ENCODE measurements at places on chromosomes 5 and 9.

DNA sequence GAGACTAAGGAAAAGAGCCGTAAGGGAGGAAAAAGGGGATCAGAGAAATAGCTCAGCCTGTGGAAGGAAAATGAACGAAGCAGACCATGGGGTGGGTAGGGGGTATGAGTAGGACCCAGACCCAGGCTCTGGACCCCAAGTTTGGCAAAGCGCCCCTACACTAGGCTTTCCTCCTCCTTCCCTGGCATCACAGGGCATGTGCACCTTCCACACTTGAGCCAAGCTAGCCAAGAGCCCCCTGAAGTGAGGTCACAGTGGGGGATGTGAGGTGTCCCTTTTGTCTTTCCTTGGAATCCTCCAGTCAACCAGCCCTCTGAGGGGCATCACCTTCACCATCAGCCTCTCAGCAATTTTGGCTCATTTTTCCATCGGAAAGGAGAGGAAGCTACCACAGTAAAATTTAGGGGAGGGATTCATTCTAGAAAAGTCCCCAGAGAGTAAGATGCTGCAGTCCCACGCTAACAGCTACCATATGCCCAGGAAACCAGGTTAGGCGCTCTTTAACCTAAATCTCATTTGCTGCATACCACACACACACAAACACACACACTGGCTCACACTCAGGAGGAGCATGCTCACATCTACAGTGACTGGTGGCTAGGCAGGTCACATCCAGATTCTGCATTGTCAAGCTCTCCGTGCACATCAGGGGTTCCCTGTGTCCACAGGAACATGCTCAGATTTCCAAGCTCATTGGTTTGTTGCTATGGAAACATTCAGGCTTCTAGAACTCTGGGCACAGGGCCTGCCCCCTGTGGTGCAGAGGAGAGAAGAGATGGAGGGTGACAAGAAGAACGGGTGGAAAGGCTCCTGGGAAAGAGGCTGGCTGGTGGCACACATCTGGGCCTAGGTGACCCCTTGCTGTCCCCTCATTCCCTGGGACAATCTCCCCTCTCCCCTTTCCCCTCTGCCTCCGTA is 9.9 kb downstream of the REEP2 start:
- DNase-seq, result no peak

DNA sequence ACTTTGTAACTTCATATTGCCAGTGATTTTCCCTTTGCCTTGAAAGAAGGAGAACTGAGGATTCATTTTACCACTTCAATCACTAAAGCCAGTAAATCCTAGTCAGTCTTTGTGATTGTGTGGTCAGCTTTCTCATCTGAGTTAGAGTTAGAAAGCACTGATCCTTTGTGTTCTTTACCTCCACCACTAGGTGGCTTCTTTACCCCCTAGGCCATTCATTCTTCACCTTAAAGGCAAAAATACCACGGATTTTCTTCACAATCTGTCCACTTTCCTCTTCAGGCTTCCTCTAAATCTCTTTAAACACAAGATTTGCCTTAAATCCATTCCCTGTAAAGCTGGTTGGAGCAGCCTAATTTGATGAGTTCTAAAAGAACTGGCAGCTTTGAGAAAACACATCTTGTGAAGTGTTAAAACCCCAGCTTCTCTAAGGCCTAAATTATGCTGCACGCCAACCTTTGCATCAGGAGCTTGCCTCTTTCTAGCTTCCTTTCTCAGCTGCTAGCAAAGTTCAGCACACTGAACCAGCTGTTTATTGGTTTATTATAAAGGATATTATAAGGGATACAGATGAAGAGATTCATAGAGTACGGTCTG is 20.4 kb downstream of the BDP1 start:
- no peak for DNase-seq

DNA sequence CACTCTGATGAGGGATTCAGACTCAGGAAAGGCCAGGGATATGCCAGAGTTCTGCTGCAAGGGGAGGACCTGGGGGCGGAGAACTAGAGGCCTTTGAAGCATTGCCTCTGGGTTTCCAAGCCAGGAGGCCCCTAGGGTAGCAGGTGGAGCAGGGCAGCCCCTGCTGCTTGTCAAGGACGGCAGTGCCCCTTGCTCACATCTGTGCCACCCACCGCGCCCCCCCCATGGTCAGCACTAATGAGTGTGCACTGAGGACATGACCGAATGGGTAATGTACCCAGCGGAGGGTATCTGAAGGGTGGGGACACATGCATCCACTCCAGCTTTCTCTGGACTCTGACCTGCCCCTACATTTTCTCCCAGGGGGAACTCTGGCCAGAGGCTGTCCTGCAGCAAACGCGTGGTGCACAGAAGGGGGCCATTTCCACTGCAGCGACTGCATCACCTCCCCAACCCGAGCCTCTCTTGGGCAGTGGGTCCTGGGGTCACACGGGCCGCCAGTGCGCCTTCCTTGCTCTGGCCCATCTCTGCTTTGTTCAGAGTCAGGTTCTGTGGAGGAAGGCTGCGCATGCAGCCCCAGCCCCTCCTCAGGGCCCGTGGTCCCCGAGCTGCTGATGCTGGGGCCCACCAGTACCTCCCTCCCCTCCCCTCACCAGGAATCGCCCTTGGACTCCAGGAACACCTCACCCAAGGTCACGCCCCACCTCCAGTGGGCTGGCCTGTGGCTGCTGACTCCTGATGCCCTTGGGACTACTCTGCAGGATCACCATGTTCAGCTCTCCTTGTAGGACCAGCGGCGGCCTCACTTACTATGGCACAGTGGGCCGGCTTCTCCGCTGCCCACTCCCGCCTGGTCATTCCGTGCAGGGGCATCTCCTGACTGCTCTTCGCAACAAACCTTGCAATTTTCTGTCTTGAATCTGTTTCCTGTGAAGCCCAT is 31.2 kb downstream of the STC2 start:
- DNase-seq, result no peak

DNA sequence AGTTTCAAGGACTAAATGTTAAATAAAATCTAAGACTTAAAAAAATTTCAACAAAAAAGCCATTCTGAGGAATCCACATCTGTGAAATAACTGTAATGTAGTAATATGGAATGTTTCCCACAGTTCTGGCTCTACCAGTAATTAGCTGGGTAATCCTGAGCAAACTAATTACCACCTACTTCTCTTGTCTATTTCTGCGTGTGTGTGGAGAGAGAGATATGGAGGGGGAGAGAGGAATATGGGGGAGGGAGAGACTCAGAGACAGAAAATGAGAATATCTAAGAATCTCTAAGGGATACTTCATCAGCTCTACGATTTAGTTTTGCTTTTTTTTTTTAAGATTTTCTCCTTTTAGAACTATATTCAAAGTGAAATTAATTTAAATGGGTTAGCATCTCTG is 28.0 kb downstream of the TBCA start:
- no peak for DNase-seq

DNA sequence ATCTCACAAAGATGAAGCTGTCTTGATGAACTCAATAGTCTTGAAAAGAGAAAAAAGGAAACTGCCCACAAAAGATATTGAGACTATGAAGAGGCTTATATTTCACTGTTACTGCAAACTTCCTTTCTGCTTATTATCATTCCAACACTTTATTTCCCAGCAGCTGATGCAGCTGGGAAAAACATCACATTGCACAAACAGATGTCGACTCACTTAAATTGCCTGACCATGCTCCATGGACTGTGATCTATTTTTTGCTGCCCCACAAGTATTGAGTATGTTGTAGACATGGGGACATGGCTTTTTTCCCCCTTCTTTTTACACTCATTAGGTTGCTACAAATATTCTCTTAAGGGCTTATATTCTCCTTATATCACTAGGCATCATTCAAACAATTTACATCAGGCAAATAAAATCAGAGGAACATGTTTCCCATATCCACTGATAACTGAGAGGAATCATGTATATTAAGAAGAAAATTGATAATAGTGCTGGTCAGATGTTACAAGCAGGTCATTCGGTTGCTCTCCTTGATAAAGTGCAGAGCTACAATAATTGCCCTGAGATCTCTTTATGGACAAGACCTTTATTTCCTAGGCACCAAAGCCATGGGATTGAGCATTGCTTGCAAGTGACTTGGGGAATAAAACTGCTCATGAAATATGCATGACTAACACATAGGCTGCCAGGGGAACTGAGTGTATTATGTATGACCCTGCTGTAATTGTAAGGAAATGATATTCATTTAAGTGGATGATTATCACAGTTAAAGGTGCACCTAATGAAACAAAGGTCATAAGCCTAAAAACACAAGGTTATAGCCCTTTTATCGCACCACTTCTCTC is 509.9 kb downstream of the ZNF608 start:
- DNase-seq, result no peak

DNA sequence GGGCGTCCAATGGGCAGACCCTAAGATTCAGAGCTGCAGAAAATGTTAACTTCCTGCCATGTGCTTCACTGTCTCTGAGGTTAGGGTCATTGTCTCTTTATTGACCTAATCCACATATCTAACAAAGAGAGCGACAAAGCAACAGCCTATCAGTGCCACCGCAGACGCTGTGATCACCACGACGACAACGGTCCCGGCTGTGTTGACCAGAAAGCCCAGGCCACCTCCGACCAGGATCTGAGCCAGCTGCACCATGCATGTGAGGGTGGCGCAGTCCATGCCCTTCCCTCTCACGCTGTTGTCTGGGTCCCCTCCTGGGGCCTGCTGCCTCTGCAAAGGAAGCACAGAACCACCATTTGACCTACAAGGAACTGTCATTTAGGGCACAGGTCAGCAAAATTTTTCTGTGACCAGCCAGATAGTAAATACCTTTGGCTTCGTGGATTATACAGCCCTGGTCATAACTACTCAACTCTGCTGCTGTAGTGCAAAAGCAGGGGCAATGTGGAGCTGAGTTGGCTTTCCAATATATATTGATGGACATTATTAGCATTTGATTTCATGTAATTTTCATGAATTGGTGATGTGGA is 8.5 kb downstream of the RXFP3 start:
- no peak for DNase-seq

DNA sequence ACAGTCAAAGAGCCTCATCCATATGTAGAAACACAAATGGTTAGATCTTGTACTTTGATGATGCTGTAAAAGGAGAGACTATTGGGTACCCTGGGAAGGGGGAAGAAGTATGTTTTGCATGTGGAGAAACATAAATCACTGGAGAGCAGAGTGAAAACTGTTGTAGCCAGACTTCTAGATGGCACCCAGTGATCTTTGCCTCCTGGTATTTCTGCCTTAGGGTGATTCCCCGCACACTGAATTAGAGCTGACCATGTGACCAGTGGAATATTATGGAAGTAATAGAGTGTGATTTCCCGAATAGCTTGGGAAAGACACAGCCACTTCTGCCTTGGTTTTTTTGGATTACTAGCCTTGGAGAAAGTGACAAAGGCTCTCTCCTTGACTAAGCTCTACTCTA is 174.3 kb downstream of the LPAR1 start:
- no peak for DNase-seq

DNA sequence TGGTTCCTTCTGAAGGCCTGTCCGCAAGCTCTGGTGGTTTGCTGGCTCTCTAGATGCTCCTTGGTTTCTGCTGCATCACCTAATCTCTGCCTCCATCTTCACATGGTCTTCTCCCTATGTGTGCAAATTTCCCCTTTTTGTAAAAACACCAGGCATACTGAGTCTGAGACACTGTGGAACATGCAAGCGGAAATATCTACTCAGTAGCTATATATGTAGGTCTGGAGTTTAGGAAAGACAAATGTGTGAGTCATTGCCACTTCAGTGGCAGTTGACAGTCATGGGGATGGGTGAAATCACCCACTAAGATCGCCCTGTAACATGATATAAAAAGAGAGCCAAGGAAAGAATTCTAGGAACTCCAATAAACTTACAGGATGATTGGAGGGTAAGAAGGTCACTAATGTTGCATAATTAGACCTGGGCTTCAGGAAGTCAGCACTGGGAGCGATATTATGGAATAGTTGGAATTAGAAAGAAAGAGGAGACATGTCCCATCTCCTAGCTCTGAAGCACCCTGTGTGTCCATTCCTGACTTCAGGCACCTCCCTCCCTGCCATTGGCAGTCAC is 22.7 kb upstream of the UBLCP1 start:
- peak; percentile 49 for DNase-seq

DNA sequence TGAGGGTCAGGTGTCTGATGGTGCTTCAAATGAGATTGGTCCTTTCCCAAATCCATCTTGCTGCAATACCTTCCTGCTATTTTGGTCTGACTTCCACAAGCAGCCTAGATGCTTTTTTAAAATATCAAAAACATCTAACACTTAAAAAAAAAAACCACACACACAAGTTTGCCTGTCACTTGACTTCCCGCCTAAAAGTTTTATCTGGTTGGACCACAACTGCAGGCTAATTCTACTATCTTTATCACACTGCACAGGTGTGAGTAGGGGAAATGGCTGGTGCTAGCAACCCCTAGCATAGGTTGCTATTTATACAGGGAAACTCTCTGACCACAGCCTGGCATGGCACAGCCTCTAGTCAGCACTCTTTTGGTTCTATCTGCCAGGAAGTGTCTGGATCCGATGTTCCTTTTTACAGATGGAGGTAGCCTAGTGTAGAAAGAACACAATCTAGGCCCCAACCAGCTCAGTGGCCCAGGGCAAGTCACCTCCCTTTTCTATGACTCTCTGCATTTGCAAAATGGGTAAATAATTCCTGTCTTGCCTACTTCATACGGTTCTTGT is at the start of gene HEMGN:
TSS of gene HEMGN (minus strand) at position 92 of the 564 bp plus-strand sequence. CDS start at position 56, 36 bp downstream.
- DNase-seq, result no peak

GRCh38 chr5:1429496-1429895 is 15.7 kb downstream of the SLC6A3 start:
- DNase-seq, result no peak

DNA sequence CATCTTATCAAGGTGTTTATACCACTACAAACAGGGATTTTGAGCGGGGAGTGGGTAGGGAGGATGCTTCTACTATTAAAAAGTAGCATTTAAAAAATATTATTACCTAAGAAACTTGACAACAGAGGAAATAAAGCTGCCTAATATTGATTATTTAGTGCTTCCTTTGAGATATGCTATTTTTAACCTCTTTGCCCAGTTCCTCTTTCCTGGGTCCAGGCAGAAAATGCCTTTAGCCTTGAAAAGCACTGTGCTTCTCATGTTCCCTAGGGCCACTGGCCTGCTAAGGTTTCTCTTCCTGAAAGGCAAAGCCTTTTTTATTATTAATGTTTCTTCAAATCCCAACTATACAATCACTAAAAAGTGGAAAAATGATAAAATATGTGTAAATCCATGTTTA is 217.2 kb upstream of the HAPLN1 start:
- DNase-seq, result no peak

DNA sequence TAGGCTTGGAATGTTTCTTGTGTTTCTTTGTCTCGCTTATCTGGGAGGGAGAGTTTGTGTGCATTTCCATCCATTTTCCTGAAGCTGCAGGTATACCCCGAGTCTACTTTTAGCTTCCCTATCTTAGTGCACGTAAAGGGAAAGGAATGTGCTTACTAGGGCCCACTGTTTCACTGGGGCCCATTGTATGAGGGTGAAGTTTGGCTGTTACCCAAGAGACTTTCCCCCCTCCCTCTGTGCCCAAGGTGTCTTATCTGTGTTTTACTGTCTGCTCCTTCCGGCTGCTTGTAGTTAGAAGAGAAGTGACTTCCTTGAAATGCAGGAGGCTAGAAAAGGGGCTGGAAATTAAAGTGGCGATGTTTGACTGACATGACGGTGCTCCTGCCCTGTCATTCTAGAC is 12.1 kb upstream of the BTNL3 start:
- DNase-seq, result no peak

- DNase-seq, result no peak
Observed at GRCh38 chr5:124841829-124842712, 95.6 kb upstream of the ZNF608 start.

All from PC-9 (cell line).